ENCODE measurements at places on chromosomes 3 and 15. TPM values are rescaled to one million over a fixed set of nuclear protein-coding genes. Genes with fewer than 3 reads are reported as not detected.

SAMD7 gene
- not detected for total RNA-seq

EPHA3 gene
- total RNA-seq, result 1.0 TPM

IL17RB gene
- 10.3 TPM for total RNA-seq

CLDN11 gene
- total RNA-seq, result 5.9 TPM

SAMMSON gene
- total RNA-seq, result not detected

STT3B gene
- total RNA-seq, result 118 TPM

SPSB4 gene
- total RNA-seq, result 0.10 TPM

CHRM5 gene
- total RNA-seq, result not detected

ANAPC13 gene
- 28.9 TPM for total RNA-seq

TGM4 gene
- total RNA-seq, result not detected

ZDHHC19 gene
- not detected for total RNA-seq

GPR87 gene
- not detected for total RNA-seq

IL17RC gene
- total RNA-seq, result 44.0 TPM

CNTN3 gene
- 15.6 TPM for total RNA-seq

ITGA11 gene
- total RNA-seq, result 2.1 TPM

CCDC191 gene
- 3.9 TPM for total RNA-seq

- DNase-seq, result no peak
Measured at GRCh38 chr3:174822320-174822719, 36.8 kb upstream of the NAALADL2 start.

- no peak for DNase-seq
Measured at GRCh38 chr3:41684797-41685735, 276.8 kb downstream of the ULK4 start.

DNA sequence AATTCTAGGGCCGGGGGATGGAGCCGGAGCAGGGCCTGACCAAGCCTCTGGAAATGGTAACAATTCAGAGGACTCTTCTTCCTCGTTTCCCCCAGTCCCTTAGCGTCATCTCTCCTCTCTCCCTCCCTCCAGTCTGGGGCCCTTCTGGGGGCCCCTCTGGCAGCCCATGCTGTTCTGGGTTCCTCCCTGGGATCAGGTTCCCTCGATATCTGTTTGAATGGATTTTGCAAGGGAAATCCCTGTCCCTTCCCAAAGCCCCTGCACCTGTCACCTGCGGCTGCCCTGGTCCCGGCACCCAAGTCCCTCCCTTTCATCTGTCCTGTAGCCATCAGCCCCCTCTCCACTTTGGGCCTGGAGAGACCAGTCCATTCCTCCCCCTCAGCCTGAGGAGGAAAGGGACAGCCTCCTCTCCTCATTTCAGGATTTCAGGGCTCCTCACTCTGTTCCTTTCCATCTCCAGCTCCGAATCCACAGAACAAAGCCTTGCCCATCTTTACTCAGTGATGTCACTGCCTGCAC lies 1.7 kb upstream of the PLCB2 start:
- DNase-seq, result peak; percentile 10

- no peak for DNase-seq
Measured at GRCh38 chr3:183504597-183504996, 50.9 kb downstream of the KLHL6 start.

- no peak for DNase-seq
Measured at GRCh38 chr3:11606865-11607440, 36.8 kb downstream of the VGLL4 start.

- DNase-seq, result no peak
Measured at GRCh38 chr3:53030619-53031449, 15.0 kb downstream of the SFMBT1 start.

DNA sequence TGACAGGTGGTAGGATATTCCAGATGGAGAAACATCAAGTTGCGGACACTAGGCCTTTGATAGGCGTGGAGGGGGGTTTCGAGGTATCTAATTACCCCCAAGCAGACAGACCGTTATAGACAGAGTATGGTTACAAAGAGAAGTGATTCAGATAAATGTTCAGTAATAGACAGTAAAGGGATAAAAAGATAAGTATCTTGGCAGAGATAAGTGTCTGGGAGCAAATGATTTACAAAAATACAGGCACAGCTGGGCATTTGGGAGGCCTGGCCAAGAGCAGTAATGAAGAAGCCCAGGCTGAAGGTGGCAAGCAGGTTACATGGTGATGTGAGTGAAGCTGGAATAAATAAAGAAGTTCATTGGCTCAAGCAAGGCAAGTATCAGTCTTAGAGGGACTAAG lies 659 bp upstream of the MYH15 start:
- no peak for DNase-seq

GRCh38 chr15:64213646-64214045 lies 50.8 kb upstream of the PPIB start:
- no peak for DNase-seq

- no peak for DNase-seq
Measured at GRCh38 chr3:24591661-24592555, 97.3 kb upstream of the THRB start.

- no peak for DNase-seq
Measured at GRCh38 chr15:22904736-22905135, 66.3 kb downstream of the NIPA2 start.

GRCh38 chr3:63807961-63808565 lies 11.0 kb upstream of the C3orf49 start:
- no peak for DNase-seq

GRCh38 chr3:54857343-54857742 lies 70.5 kb downstream of the LRTM1 start:
- no peak for DNase-seq

- no peak for DNase-seq
Measured at GRCh38 chr3:19559724-19560442, 374.1 kb downstream of the EFHB start.

DNA sequence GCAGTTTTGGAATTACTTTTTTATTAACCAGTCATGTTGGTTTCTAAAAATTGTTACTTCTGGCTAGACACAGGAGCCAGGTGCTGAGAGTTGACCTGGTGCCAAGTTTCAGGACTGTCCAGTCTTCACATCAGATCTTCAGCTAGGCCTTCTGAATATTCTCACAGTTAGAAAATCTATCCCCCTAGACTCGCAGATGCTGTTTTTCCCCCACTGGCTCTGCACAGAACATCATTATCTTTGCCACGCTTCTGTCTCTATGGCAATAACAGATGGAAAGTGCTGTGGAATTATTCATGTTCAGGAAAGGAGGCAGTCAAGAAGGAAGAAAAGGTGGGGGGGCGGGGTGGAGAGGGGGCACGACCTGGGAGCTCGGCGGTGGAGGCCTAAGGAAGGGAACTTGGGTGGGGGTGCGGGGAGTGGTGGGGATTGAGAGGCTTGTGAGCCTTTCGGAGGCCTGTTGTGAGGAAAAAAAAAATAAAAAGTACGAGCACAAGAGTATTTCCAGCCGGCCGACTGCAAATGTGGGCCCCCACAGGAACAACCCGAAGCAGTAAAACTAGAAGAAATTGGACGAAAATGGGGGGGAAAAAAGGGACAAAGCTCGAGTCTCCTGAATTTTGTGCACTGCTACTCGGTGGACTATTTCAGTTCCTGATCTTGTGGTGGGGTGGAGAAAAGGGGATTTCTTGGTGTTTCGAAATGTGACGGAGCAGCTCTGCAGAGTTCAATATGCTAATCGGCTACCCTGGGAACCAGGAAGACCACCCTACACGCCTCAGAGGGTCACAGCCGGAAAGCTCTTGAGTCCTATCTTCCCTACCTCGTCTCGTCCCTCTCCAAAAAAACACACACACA lies 1.5 kb upstream of the SKIL start:
- peak; percentile 54 for DNase-seq

- no peak for DNase-seq
Measured at GRCh38 chr3:57689367-57690053, 3.4 kb downstream of the DENND6A start.

GRCh38 chr3:143090486-143090885 lies 29.1 kb upstream of the CHST2 start:
- DNase-seq, result no peak

DNA sequence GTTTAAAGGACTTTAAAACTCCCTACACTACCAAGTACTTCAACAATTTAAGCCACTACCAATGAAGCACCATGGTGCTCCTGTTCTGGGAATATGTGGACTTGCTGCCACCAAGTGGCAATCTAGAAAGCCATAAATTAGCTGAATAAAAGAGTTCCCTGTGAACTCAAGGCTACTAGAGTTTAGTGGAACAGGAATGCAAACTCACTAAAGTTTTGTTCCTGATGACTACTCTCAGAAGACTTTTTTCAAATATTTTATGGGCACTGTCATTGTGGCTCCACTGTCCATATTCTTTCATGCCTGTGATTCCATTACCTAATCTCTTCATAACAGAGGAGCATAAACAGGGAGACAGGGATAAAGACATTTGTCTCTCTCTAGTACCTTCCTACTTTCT lies 63.9 kb downstream of the TMCC1 start:
- peak; percentile 58 for DNase-seq

DNA sequence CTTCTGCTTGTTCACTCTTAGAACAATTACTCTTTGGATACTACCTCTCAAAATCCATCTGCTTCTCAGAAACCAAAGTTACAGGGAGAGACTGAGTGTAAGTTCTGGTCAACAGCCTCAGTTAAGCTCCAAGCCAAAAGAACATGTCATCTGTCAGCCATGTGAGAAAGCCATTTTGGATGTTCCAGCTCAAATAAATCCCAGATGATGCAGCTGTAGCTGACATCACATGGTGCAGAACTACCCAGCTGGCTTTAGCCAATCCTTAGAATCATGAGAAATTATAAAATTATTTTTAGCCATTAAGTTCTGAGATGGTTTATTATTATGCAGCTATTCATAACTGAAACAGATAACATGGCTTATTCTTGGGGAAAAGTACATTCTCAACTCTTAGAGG lies 696.0 kb downstream of the ZNF385D start:
- DNase-seq, result no peak

- no peak for DNase-seq
Measured at GRCh38 chr3:117146571-117146970, 437.0 kb downstream of the TUSC7 start.

DNA sequence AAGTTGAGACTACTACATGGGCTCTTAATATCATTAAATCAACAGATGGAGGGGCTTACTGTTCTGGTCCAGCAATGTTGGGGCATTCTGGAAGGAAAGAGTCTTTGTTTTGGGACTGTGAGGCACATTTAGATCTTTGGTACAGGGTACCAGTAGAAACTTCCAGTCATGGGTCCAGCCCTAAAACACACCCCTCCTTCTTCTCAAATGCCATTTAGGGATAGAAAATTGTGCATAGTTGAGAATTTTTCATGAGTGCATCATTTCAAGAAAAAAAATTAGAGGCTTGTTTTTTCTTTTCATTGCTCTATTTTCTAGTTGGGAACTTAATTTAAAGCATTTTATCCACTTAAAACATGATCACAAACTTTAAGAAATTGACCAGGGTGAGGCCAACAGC lies 4.1 kb upstream of the RTP1 start:
- DNase-seq, result no peak

GRCh38 chr3:32544894-32545293 lies 25.8 kb downstream of the DYNC1LI1 start:
- DNase-seq, result no peak

Data from mucosa of descending colon (tissue), 3 donors.